ENCODE measurements at places on chromosomes 12 and 14. TPM values are rescaled to one million over a fixed set of nuclear protein-coding genes. Genes with fewer than 3 reads are reported as not detected.

NKX2-1 gene
- not detected for total RNA-seq

SAMD15 gene
- total RNA-seq, result 1.9 TPM

RNFT2 gene
- 10.9 TPM for total RNA-seq

JDP2 gene
- total RNA-seq, result 19.3 TPM

Measured in A172 (cell line).